ENCODE measurements at places on chromosomes 2 and 18.

DNA sequence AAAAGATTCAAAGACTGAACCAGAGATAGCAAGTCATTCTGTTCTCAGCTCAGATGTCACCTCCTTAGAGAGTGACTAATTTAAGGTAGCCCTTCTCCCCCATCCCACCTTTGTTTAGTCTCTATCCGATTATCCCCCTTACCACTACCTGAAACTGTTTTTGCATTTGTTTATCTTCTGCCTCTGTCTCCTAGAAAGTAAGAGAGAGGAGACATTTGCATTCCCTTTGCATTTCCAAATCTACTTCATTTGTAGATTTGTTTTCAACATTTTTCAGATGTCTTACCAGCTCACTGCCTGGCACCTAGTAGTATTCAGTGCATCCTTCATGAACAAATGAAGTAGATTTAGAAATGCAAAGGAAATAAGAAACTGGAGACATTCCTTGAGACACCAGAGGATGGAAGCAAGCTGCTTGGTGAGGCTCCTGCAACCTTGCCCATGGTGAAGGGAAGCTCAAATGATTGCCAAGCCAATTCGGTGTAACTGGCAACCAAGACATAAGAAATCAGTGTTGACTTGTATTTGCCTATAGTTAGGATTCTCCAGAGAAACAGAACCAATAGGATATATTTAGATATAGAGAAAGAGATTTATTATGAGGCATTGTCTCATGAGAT lies 385.7 kb downstream of the STK39 start:
- DNase-seq, result no peak

GRCh38 chr2:202599911-202600310 lies 34.9 kb upstream of the FAM117B start:
- no peak for DNase-seq

- DNase-seq, result no peak
Observed at GRCh38 chr2:95061119-95061512, 35.6 kb downstream of the MAL start.

DNA sequence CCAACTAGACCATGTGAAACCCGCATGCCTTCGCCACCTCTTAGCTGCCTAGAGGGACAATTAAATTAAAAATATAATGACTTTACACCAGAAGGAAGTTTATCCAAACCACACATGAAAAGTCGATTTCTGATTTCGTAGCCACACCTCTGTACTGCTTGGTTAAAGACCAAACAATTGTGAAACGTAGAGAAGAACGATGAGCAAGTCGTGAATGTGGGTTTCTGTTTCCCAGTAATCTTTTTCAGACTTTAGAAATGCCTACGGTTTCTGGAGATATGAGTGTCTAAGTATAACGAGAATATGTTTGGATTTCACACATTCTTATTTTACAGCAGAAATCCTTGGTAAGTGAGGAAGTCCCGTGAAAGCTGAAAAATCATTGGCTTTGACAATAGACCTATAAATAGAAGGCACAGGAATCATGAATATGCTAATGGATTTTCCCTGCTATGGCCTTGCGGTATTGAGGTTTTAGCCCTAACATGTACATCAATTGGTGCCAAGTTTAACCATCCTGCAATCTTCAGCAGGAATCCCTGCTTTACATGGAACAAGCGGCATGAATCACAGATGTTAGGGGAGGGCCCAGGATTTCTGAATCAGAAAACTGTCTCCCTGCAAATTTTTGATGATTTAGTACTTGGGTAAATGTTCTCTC lies 105.6 kb downstream of the TTC32 start:
- DNase-seq, result no peak

GRCh38 chr2:100376836-100377235 lies 40.6 kb downstream of the CHST10 start:
- no peak for DNase-seq

- no peak for DNase-seq
Observed at GRCh38 chr2:148578493-148578884, 66.1 kb upstream of the EPC2 start.

DNA sequence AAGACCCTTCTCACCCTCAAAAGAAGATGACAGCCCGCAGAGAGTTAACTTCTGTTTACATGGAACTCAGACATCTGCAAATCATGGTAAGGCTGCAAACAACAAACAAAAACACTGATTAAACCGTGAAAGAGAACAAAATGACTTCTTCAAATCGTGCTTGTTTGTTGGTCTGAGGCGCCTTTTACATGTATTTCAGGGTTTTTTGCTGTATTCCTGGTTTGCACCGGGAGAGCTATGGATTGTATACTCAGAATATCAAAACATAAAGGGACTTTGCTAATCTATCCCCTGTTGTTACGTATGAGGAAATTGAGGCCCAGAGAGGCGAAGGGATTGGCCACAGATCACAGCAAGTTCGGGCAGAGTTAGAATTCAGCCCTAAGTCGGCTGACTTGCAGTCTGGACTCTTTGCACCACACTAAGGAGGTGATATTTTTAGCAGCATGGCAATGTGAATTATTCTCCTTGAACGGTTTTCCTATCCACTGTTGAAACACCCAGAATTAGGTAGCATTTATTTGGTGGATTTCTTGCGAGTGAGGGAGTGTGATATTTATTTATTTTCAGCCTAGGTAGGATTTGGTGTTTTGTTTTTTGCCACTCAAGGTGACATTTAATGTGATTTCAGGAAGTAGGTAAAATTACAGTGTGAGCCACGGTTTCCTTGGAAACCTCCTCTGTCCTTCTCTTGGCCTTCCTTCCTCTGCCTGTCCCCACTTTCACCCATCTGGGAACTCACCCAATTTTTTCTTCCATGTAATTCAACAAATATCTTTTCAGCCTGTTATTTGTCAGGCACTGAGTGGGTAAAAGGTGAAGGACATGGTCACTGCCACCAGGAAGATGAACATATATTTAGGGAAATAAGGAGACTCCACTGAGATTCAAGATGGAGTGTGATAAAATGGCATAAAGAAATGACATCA lies 980 bp upstream of the PDE6D start:
- DNase-seq, result no peak

DNA sequence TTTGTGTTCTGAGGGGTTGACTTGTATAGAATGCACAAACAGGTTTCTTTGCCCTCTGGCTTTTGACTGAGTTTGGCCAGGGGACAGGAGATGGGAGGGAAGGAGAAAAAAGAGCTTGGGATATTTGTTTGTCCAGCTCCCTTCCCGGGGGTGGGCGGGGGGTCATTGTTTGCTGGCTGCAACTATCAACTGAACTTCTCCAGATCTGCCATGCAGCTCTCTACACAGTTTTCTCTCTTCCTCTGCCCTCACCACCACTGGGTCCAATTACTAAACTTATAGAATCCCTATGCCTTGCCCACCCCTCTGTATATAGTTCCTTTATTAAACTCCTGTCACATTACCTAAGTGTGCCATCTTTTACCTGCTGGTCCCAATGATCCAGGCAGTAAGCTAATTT lies 32.8 kb upstream of the CHN1 start:
- no peak for DNase-seq

Data from HS-5 (cell line).